Activated naive CD8-positive, alpha-beta T cell treated with anti-CD3 and anti-CD28 coated beads for 36 hours (primary cell): ENCODE measurements at places on chromosomes 7 and 10.

GRCh38 chr10:113646336-113647201 is 17.3 kb downstream of the NRAP start:
- DNase-seq: no peak

DNA sequence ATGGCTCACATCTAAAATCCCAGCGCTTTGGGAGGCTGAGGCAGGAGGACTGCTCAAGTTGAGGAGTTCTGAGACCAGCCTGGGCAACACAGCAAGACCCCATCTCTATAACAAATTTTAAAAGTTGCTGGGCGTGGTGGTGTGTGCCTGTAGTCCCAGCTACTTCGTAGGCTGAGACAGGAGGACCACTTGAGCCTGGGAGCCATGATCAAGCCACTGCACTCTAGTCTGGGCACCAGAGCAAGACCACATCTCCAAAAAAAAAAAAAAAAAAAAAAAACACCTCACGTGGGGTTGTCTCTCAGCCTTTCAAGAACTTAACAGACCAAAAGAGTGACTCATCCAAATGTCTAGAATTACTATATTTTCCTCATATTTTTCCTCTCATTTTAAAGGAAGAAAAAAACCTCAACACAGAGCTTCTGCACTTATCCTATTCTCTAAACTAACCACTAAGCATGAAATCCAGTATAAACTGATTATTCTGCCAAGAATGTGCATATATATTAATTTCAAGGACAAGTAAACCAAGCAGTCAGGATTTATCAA is 46.3 kb downstream of the CUL2 start:
- no peak for DNase-seq

DNA sequence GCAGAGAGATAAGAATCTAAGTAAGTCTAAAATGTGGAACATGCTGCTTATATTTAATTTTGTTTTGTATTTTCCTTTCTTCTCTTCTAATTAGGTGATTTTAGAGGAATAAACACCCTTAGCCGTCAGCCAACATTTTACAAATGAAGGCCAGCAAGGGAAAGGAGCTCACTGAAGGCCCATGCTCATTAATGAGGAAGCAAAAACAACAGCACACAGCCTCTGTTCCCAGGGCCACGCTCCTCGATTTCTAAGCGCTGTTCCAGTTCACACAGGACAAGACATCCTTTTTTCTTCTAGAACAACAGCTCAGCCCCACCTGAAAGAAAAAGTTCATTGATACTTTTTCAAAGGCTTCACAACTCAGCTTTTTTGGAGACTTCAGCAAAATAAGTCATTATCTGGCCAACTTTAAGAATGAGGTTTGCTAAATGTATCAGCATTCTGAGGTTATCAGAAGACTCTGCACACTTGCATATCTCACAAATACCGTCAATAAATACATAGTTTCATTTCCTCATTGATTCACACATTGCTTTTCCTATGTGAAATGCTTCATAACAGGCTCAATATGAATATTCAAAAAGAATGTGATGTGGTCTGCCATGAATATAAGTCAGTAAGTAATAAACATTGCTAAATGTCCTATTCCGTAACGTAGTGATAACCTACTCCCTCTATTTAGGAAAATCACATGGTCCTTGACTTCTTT is 34.8 kb upstream of the SFMBT2 start:
- no peak for DNase-seq

DNA sequence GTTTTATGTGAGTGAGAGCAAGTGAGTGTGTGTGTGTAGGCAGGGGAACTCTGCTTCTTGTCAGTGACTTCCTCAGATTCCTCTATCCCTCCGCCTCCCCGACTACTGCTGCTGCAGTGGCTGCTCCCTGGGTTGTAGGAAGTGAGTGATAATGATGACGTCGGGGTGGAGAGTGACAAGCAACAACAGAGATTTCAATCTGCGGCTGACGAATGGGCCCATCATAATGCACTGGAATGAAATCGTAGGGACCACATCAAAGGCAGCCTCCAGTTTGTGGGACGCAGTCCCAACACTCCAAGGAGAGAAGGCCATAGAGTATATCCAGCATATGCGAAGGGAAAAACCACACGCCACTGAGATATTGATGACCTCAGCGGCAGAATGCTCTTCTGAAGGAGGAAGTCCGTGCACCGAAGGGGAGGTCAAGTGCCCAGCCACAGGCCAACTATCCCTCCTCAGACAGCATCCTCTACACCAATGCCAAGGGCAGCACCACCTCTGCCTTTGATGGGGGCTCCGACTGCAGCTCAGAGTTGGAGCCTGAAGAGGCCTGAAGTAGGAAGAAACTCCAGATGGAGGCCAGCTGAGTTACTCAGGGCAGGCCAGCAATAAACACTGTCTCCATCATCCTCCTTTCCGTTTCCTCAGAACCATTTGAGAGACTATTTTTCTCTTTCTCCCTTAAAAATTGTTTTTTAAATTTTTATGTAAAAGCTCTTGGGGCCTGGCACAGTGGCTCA is 11.3 kb upstream of the STMP1 start:
- no peak for DNase-seq

GRCh38 chr7:128826512-128826911 is 3.7 kb upstream of the FLNC start:
- no peak for DNase-seq

DNA sequence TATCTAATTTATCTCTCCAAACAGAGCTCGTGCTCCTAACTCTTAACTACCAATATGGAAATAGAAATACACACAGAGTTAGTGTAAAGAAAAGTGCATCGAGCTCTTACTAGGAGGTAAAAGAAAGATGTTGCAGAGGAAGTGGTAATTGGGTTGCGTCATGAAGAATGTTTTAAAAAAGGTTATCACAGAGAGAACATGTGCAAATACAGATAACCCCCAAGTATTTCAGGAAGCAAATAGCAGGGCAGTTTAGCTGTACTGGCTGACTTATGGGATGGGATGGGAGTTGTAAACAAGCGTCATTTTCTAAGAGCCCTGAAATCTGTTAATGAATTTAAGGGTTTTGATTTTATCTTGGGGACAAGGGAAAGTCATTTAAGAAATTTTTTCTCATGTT is 153.9 kb downstream of the AGMO start:
- no peak for DNase-seq

DNA sequence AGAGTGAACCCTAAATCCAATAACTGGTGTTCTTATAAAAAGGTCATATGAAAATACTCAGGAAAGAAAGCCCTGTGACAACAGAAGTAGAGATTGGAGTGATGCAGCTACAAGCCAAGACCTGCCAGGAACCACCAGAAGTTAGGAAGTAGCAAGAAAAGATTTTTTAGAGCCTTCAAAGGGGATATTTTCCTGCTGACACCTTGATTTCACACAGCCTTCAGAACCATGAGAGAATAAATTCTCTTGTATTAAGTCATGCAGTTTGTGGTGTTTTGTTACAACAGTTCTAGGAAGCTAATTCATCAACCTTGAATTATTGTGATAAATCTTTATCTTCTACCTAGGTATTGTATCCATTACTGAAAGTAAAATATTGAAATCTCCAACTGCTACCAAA is 81.0 kb downstream of the HYCC1 start:
- no peak for DNase-seq

DNA sequence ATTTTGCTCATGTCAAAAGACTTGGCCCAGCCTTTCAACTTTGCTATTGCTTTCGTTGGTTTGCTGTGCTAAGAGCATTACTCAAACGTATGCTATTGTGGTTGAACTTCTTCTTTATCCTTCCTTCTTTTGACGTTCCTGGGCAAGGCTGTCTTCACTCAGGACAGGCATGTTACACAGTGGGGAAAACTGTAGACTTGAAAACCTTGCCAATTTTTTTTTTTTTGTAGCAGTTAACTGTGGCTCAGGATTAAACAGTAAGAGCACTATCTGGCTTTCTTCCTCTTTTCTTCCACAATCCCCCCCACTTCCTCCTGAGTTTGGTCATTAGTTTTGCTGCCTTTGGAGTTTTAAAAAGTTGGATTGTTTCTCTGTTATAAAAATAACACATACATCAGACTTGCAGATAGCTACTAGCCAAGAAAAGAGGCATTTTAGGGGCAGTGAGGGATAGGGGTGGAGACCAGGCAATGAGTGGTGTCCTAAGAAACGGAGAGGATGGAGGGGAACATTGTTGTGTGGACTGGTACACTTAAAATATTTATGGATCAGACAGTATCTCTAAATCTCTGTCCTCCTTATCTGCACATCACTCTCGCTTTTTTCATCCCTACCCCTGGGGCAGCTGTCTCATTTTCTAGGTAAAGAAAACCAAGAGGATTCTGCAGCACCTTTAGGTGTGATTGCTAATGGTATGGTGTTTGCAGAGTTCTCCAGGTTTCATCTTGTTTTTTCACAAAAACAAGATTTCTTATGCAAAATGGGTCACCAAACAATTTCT is 181.7 kb downstream of the LRMDA start:
- no peak for DNase-seq

DNA sequence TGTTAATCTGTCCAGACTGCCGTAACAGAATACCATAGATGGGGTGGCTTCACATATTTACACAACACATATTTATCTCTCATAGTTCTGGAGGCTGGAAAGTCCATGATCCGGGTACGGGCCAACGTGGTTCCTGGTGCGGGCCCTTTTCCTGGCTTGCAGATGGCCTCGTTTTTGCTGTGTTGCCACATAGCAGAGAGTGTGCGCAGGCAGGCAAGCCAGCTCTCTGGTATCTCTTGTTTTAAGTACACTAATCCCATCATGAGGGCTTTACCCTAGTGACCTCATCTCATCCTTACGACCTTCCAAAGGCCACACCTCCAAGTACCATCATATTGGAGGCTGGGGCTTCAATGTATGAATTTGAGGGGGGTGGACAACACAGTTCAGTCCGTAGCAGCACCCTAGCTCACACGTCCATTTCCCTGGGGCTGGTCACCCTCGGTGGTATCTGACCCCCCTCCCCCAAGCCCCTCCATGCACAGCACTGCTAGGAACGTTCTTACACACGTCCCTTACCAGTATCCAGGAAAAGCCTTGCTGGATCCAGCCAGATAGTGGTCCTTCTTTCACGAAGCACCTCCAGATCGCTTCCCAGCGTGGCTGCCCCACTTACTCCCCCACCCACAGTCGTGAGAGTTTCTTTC is 21.5 kb downstream of the CUX1 start:
- no peak for DNase-seq

DNA sequence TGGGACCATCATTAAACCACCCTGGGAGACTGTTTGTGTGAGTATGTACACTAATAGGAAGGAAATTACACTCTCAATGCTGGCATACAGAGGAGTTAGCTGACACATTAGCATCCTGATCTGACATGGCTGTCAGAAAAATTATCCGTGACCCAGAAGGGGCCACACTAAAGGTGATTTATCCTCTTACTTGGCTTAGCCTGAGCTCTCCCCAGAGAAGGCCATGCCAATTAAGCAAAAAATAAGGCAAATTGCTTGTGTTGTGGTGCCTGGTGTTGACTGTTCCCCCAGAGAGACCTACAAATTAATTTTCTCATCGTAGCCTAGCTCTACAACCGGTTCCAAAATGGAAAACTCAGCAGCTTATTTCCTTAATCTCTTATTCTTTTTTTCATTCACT is 992.3 kb downstream of the KCNMA1 start:
- DNase-seq: no peak

DNA sequence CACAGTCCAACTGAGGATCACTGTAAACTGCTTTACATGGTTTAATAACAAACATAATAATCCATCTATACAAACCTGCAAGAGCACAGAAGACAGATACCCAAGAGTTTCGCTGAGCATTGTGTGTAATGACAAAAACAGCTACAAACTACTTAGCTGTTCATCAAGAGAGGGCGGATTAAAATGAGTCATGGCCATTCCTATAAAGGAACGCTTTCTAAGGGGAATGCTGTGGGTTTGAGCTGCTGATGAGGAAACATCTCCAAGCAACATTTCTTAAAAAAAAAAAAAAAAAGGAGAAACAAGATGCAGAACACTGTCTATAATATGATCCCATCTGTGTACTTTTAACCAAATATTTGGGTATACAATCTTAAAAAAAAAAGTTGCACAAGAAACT is 33.8 kb downstream of the VOPP1 start:
- no peak for DNase-seq

- DNase-seq: no peak
These were observed 33.4 kb downstream of the ADAP1 start for GRCh38 chr7:921071-921461.

- no peak for DNase-seq
These were observed 38.6 kb downstream of the ZNRF2 start for GRCh38 chr7:30323006-30323355.

- no peak for DNase-seq
These were observed 305.1 kb upstream of the CSTF2T start for GRCh38 chr10:52004342-52004949.

DNA sequence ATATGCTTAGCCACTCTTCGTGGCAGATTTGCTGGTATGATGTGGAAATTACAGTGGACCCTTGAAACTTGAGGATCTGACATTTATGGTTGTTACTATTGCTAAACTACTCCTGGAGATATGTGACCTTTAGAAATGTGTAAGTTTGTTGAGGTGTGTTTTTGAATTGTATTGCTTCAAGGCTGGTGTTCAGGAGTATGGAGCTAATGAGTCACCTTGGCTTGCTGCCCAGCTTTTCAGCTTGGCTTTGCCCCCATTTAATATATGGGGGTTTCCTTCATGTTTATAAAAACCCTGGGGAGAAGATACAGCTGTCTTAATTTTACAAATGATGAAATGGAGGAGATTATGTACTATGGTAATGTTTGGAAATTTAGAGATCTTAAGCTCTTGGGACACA is 11.6 kb downstream of the HBP1 start:
- DNase-seq: peak; percentile 83

- no peak for DNase-seq
These were observed 19.1 kb downstream of the ZNRF2 start for GRCh38 chr7:30303312-30304039.

- no peak for DNase-seq
These were observed 797.2 kb downstream of the TNS3 start for GRCh38 chr7:46784732-46785131.

GRCh38 chr10:73899423-73899822 is 11.5 kb upstream of the PLAU start:
- DNase-seq: no peak

- no peak for DNase-seq
These were observed 146.3 kb downstream of the MDFIC start for GRCh38 chr7:115068220-115068619.

DNA sequence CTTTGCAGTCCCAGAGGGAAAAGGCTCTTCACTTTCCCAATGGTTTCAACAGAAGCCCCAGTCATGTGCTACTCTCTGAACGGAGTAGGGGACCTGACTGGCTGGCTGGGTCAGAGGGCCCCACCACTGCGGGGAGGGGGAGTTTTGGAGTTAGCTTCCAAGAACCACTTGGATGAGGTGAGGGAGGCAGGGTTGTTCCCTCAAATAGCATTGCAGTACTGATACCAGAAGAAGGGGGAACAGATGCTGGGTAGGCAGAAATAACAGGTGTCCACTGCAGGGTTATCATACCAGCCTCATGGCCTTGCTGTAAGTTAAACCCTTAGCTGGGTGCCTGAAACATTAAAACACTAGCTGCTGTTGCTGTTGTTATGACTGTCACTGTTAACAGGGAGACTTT is 131.3 kb downstream of the UBE2H start:
- no peak for DNase-seq

GRCh38 chr10:130935128-130935439 is 376.4 kb downstream of the TCERG1L start:
- DNase-seq: no peak

- DNase-seq: no peak
These were observed 4.6 kb downstream of the AGFG2 start for GRCh38 chr7:100543586-100543985.

- DNase-seq: no peak
These were observed 17.1 kb upstream of the SLC18A2 start for GRCh38 chr10:117223693-117224430.

- DNase-seq: peak; percentile 26
These were observed 118.3 kb downstream of the CCDC71L start for GRCh38 chr7:106542550-106543220.
